Left ventricle myocardium superior (tissue), 1 donor: ENCODE measurements at places on chromosomes 7 and 10. TPM values are rescaled to one million over a fixed set of nuclear protein-coding genes. Genes with fewer than 3 reads are reported as not detected.

- DNase-seq: no peak
Observed at GRCh38 chr10:100148353-100149211, 37.2 kb downstream of the ERLIN1 start.

The CFAP46 gene
- total RNA-seq: 1.5 TPM

- DNase-seq: no peak
Observed at GRCh38 chr10:27494116-27494805, 9.8 kb upstream of the RAB18 start.

The MIOS gene
- 28.4 TPM for total RNA-seq

The FOXI2 gene
- total RNA-seq: not detected

DNA sequence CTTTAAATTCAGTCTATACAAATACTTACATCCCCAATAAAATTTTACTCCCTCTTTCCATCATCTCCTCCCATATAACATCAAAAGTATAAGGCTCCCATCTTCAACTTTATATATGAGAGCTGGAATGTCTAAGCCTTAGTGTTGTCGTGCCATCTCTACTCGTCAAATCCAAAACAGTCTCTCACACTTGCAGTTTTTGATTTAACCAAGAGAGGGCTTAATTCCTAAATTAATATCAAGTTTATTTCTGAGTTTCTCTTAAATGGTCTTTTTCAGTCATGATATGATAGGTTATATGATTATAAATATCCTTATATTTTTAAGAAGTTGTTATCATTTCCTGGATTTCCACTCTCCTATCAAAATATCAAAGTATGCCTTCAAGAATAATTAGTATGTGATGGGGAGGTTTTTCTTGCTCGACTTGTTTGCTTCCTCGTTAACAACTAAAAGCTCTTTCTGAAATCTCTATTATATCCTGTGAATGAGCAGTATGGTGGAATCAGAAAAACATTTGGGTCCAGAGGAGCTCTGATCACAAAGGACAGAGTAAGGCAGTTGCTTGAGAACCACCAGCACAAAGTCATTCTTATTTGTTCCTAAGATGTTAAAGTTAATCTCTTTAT, 12.5 kb upstream of the LIPK start:
- no peak for DNase-seq
